ENCODE measurements at places on chromosomes 4 and X.

DNA sequence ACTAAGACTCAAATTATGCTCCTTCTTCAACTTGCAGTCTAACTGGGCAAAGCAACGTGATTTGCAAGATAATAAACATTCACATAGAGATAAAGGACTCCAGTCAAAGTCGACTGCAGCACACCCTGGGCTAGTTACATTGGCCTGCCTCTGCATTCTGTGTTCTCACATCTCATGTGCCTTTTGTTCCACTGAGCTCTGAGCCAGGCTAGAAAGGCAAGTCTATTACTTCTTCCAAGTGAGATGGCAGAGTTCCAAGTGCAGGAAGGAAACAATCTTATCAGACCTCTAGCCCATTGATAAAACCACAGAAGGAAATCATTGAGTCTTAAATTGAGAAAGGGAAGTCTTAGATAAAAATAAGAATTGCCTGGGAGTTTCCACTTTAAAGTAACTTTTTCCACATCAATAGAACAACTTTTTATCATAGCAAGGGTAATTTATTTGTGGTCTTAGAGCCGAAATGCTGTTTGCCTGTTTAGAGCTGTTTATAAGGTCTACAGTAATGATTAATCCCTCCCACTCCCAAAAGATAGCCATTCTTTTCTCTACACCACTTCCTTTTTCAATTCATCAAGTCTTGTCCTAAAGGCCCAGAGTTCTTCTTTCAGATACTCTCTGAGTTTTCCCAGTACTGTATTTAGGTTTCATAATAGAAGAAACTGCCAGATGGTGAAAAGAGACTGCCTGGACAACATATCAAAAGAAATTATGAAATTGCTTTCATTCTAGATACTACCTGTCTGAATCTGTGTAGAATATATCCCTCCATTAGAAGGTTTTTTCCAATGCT lies 200.2 kb downstream of the GUCY2F start:
- DNase-seq = no peak

DNA sequence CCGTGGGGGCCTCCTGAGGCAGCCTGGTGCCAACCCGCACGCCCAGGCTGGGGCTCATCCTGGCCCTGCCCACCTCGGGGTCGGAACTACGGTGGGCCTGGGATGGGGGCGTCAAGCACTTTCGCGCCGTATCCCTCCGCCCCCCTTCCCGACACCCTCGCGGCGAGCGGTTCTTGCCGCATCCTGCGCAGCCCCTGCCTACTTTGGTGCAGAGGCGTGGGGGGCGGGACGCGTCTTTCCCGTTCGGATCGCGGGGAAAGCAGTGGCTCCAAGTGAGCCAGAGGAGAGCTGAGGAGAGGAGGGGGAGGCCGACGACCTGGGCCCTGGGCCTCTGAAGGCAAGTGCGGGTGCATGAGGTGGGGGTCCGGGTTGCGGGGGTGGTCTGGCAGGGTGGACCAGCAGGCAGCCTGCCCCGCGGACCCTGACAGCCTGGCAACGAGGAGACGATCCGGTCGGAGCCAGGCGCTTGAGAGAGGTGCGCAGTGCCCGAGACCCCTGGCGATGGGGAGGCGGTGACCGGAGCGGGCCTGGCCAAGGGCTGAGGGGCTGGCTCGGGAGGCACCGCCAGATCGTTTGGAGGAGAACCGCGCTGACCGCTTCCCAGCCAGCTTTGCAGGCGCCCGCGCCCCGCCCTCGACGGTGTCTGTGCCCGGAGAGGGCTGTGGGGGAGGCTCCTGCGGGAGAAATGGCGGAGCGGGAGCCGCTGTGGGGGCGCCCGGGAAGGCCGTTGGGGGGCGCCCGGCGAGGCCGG lies at the start of gene GPRASP2:
Gene GPRASP2, plus strand, starts transcription at position 233 of the 751 bp plus-strand sequence. CDS start 2,422 bp downstream, outside the sequence.
- DNase-seq = no peak

- no peak for DNase-seq
These were observed 1530.9 kb upstream of the PABPC4L start for GRCh38 chr4:135732448-135732847.

- DNase-seq = no peak
These were observed 549 bp upstream of the XG start for GRCh38 chrX:2751291-2751690.
